ENCODE measurements at places on chromosomes 7 and 10.

GRCh38 chr7:129777993-129778769, 166.7 kb downstream of the NRF1 start:
- DNase-seq: no peak

- DNase-seq: no peak
These were observed 47.6 kb upstream of the PAPSS2 start for GRCh38 chr10:87612115-87612514.

DNA sequence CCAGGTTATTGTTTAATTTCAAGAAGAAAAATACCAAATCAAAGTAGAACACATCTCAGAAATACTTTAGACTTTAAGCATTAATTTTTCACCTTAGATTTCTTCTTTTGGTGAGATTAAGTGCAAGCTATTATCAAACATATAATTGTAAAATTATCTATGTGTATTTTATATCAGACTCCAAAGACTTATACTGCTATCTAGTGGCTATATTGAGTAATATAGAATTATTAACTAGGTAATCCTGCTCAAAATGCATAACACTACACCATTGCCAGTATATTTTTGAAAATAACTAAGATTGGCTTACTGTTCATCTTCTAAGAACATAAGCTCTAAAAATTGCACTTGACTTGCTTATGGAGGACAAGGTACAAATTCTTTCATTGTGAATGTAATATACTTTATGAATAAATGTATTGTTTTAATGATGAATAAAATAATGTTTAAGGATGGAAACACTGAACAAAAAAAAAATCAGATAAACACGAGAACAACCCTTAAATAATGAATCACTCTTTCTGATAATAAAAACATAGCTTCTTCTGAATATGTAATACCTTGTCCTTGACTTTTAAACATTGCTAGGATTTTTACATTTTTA, 86.7 kb upstream of the GNAI1 start:
- no peak for DNase-seq

- DNase-seq: no peak
These were observed 23.2 kb downstream of the WIPI2 start for GRCh38 chr7:5213286-5213645.

GRCh38 chr7:21704359-21704758, 161.5 kb downstream of the DNAH11 start:
- no peak for DNase-seq

DNA sequence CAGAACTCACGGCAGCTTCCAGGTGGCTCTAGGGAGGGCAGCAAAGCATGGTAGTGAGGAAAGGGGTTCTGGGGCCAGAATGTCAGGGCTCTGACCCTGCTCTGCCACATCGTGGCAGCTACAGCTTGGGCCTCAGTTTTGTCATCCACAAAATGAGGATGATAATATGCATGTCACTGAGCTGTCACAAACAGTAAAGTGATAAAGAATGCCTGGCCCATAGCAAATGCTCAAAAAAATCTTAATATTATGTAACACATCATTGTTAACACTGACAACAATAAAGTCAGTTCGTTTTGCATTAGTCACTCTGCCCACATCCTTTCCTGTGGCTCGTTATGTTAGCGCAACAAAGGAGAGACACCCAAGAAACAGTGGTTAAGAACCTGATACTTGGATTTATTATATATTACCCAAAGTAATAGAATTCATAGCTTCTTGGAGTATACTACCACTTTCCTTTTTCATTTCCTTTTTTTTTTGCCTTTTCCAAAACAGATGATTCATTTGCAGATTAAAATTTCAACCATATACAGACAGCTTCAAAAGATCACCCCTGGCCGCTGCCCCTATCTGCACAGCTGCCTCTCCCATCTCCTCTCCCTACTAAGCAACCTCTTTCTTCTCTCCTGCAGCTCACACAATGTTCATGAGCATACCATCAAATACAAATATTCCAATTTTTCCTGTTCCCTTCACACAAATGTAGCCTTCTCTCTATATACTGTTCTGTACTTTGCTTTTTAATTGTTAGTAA, 45.5 kb upstream of the DDC start:
- DNase-seq: no peak

DNA sequence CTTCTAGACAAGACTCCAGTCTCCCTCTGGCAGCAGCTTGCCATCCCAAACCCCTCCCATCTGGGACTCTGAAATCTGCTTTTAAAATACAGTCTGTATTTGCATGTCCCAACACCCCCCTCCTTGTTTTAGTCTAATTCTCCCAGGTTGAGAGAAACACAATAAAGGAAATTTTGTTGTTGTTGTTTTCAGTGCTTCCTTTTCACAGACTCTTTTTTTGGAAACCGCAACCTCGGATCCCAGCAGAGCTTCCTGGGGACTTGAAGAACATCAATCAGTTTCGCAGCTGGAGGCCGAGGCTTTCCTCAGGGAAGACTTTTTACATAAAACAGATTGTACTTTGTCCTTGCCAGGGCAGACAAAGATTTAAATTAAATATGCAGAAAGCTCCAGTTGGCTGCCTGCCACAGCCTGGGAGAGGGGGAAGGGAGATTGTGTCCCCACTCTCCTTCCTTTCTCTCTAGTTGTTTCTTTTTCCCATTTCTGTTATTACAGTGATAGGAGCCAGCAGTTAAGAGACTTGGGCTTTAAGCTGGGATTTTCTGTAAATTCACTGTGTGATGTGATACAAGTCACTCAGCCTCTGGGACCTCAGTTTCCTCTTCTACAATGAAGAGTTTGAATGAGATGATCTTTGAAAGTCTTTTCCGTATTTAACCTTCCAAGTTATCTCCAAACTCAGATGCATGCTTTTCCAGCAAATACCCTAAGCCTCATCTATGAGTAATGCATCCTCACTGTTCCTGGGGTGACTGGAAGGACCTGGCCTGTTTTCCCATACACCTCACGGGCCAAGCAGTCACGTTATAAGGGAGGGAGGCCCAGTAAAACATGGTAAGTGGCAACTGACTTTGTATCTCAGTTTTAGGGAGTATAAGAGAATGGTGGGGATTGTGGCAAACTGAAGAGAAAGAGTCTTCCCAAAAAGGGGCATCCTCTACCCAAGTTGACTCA, 192.3 kb downstream of the REEP3 start:
- peak; percentile 99 for DNase-seq

GRCh38 chr10:78817361-78817760, 251.4 kb upstream of the ZMIZ1 start:
- no peak for DNase-seq

DNA sequence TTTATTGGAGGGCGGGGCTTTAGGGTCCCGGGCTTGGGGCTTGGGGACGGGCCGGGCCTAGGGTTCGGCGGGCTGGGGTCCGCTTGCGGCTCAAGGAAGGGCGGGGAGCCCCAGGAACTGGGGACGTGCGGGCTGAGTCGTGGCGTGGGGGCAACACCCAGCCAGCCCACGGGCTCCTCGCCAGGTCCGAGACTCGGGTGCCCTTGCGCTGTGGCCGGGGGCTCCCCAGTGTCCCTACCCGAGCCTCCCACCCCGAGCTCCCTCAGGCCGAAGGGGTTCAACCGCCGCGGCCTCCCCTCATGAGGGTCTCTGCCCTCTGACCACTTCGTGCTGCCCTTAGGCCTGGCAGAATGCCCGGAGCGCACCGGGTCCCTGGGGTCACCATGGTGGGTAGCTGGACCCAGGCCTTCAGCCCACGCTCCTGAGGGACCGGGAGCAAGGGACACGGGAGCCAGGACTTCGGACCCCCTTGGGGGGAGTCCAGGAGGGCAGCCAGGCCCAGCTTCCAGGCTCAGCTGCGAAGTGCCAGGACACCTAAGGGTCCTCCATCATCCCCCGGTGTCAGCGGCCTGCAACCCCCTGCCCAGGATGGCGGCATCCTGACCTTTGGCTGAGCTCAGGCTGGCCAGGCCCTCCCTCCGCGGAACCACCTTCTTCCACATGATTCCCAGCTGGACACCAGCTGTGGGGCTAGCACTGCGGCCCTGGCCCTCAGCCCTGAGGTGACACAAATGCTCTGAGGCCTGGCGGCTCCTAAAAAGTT, 524 bp upstream of the FUOM start:
- DNase-seq: no peak

DNA sequence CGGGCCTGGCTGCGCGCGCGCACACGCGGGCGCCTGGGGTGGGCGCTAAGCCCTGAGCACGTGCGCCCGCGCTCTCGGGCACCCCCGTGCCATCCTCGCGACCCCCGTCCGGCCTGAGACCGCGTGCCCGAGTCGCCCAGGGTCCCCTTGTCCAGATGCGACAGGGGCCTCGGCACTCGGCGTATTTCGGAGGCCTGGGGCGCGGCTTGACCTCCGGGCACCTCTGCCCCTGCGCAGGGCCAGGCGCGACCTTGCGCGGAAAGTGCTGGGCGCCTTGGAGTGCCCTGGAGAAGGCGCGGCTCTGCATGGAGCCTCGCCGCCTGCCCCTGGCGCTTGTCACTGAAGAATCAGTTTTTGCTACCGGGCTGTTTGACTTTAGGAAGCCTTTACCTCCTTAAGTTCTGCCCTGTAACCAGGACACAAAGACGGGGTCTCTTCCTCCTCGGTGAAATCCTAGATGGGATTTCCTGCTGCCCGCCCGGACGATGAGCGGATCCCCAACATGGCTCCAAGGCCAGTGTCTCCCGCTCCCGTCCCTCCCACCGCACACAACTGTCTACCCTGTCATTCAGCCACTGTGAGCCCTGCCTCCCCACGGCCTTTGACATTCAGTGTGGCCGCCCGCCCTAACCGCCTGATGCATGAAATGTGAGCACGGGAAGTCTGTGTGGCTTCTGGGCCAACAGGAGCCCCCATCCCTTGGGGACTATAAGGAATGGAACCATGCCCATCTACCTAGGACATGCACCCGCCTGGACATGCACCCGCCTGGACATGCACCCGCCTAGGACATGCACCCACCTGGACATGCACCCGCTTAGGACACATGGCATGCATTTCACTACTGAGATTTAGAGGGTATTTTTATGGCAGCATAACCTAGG, 1.1 kb upstream of the STK32C start:
- DNase-seq: no peak

DNA sequence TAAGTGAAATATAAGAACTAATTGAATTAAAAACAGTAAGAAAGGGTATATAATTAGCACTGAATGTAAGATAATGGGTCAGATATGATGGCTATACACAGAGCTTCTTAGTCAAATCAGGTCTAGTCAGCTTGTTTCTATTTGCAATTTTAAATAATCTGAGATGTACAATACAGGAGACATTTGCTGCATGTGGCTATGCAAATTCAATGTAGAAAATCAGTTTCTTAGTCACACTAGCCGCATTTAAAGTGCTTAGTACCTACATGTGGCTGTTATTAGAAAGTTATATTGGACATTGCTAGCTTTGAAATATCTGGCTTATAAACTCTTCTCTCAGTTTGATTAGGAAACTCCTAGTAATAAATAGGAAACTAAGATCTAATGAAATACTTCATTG, 25.3 kb downstream of the CCDC7 start:
- no peak for DNase-seq

DNA sequence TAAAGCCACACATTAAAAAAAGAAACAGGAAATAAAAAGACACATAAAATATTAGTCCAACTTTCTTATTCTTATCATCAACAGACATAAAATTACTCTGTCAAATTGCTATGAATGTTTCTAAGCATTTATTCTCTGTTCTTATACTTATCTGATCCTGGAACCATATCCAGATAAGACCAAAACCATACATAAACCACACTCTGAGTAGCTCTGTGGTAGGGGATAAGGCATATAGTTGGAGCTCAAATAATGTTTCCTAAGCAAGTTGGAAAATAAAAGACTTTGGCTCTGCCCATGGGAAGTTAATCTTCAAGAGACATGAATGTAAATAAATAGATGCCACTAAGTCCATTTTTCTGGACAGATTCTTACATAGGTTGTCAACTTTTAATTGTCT, 103.1 kb upstream of the PLXDC2 start:
- DNase-seq: no peak

GRCh38 chr10:91567815-91568214, 65.1 kb downstream of the PPP1R3C start:
- DNase-seq: no peak

GRCh38 chr7:106457678-106458077, 172.9 kb upstream of the NAMPT start:
- no peak for DNase-seq

DNA sequence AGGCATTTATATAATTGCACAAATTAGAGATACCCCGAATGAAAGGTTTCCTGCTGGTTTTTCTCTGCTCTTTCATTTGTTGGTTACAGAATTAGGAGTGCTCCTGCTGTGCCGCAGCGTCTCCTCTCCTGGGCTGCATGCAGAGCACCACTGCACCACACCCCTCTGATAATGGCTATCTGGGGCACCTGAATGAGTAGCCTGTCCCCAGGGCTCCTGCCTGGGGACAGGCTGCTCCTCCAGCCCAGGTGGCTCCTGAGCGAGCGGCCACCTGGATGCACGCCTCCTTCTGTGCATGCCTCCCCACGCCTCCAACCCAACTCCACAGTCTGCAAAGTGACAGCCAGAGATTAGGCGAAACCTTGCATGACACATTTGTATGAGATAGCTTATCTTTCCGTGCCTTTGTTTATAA, 242.6 kb upstream of the FZD8 start:
- no peak for DNase-seq

DNA sequence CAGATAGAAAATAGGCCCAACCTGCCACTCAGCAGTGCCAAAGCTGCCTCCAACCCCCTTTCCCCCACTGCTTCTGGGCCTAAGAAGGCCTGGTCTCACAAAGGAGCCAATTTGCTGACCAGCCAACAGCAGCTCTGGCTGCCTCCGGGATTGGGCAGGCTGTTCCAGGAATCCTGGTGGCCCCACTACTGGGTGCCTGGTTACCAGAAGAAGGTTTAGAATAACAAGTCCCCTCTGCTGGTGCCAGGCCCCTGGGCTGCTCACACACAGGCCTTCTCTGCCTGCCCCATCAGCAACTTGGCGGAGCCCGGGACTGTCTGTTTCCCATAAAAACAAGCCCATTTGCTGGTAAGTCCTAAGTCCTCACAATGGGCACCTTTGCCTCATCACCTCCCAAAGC, 1.2 kb downstream of the PHKG1 start:
- DNase-seq: no peak

- peak; percentile 28 for DNase-seq
These were observed 593 bp downstream of the CDK13 start for GRCh38 chr7:39950473-39951225.

- no peak for DNase-seq
These were observed 628.9 kb downstream of the TNS3 start for GRCh38 chr7:46953008-46953407.

GRCh38 chr7:116548506-116548905, 23.7 kb downstream of the CAV1 start:
- no peak for DNase-seq

Data from NT2/D1 (cell line).